ENCODE measurements at places on chromosomes 7 and 10.

- DNase-seq = no peak
These were observed 13.1 kb downstream of the PLEKHA1 start for GRCh38 chr10:122387572-122387971.

DNA sequence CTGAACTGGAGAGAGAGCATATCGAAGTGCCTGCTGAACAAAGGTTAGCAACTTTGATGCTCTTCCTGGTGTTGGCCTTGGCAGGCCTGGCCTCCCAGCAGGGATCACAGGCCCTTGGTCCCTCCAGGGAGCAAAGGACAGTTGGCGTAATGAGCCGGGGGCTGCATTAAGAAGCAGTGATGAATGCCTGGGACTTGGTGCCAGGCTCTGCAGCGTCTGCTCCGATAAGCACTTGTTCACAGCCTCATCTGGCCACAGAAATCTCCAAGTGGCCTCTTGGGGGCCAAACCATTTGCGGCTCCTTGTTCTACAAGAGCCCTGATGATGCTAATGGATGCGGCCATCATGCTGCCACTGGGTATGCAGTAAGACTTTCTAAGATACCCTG is 31.8 kb downstream of the CRHR2 start:
- no peak for DNase-seq

DNA sequence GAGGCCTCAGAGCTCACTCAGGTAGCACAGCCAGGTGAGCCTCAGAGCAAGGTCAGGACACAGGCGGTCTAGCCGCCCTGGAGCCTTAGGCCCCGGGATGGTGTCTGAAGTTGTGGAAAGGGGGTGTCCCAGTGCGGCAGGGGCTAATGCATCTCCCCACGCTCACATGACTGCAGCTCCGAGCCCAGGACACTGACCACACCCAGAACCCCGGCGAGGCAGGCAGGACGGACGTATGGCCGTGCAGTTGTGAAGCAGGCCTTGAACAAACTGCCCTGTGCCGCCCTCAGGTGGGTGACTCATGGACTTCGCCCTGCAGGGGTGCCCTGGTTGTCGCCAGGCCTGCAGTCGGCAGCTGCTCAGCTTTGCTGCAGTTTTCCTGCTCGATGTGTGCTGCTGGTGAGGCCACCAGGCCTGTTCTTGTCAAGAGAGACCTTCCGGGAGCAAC is 5.0 kb upstream of the PRKAR1B start:
- DNase-seq = no peak

DNA sequence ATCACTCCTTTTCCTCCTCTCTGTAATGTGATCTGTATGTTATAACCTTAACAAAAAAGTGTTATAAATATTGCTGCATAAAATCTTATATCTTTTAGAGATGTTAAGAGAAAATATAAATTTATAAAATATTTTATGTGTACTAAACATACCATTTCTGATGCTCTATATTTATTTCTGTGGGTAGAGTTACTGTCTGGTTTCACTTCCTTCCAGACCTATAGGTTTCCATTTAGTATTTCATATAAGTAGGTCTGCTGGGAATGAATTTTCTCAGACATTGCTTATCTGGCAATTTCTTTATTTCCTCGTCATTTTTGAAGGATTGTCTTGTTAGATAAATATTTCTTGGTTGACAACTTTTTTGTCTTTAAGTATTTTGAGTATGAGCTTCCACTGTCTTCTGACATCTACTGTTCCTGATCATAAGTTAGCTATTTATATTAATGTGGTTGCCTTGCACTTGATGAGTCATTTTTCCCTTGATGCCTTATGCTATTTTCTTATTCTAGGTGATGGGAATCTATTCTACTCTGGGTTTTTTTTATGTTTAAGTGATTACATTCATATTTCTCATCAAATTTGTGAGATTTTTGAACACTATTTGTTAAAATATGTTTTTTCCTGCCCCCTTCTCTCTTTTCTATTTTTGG is 11.2 kb upstream of the THSD7A start:
- no peak for DNase-seq

GRCh38 chr7:134071355-134072331 is 55.5 kb upstream of the LRGUK start:
- no peak for DNase-seq

DNA sequence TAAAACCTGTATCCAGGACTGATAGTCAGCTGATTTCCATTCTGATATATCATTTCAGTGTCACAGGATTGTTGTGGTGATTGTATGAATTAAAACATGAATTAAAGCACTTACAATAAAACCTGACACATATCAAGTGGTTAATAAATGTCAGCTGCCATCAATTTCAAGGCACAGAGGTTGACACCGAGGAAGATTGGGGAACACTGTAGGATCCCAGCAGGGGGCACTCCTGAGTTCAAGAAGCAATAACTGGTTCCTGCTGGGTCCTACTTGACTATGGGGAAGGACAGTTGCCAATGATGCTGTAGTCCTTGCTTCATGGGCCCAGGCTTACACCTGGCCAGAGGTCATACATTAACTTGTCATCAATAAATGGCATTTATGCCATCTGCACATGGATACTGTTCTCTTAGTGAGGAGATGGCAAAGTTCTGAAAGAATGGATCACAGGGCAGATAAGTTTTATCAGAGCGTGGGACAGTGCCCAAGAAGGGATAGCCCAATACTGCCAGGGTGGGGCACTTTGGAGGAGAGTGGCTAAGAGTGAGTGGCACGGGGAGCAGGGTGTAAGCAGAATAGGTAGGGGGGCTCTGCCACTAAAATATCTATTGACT is 24.1 kb downstream of the FZD1 start:
- peak; percentile 45 for DNase-seq

- DNase-seq = no peak
These were observed 13.5 kb downstream of the IKZF1 start for GRCh38 chr7:50317697-50318669.

DNA sequence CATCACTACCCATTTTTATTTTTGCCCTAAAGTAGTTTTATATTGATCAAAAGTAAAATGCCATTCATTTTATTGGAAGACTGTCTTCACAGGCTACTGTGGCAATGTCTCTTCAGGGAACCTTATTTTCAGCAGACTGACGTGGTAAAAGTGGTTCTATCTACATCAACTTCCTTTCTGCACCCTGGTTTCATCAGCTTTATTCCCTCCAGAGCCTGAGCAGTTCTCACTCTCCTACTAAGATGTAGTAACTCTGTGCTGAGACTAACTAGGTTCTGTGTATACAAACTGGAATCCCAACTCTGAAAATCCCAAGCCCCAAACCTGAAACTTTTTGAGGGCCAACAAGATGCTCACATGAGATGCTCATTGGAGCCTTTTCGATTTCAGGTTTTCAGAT is 155.3 kb downstream of the SFMBT2 start:
- DNase-seq = no peak

Measured in hippocampal formation (tissue), 2 donors.